ENCODE measurements at places on chromosomes 1 and 21.

- no peaks in the 10 kb centered on the region for H3K27me3 ChIP-seq
- no peak overlapping the region for H3K27ac ChIP-seq
- no peak for DNase-seq
- H3K36me3 ChIP-seq = no peaks in the 10 kb centered on the region
- no peaks in the 10 kb centered on the region for H3K4me1 ChIP-seq
- no peak overlapping the region for H3K4me3 ChIP-seq
Measured at GRCh38 chr21:21196087-21196486, 197.9 kb downstream of the NCAM2 start.

DNA sequence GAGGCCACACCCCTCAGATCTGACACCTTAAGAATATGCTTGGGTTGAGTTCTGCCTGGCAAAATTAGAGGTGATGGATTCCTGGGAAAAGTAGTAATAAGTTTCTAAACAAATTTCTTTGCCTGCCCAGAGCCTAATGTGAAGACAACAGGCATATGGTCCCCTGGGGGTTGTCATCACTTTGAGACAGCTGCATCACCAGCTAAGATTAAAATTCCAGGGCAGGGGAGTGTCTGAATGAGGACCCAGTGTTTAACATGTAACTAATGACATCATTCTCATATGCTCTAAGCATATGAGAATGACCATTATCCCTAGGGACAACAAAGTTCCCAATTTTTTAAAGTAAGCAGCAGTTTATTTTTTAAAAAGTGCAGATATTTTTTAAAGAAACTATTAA is 432.2 kb downstream of the PCP4 start:
- H3K27me3 ChIP-seq = no peaks in the 10 kb centered on the region
- no peak overlapping the region for H3K4me3 ChIP-seq
- H3K36me3 ChIP-seq = no peaks in the 10 kb centered on the region
- DNase-seq = no peak
- H3K27ac ChIP-seq = no peak overlapping the region
- no peaks in the 10 kb centered on the region for H3K4me1 ChIP-seq

GRCh38 chr21:44557491-44558328 is 885 bp downstream of the KRTAP10-3 start:
- no peaks in the 10 kb centered on the region for H3K4me1 ChIP-seq
- no peak overlapping the region for H3K27ac ChIP-seq
- no peaks in the 10 kb centered on the region for H3K36me3 ChIP-seq
- DNase-seq = peak; percentile 69
- H3K27me3 ChIP-seq = no peaks in the 10 kb centered on the region

GRCh38 chr1:54579337-54579781 is 31.3 kb downstream of the ACOT11 start:
- peak; percentile 52 for DNase-seq
- no peaks in the 10 kb centered on the region for H3K27me3 ChIP-seq
- H3K4me3 ChIP-seq = no peak overlapping the region

Measured in aorta (tissue), 5 donors.